ENCODE measurements at places on chromosomes 4 and X.

- DNase-seq: no peak
Observed at GRCh38 chr4:38069271-38069760, 109.1 kb downstream of the PTTG2 start.

- no peak for DNase-seq
Observed at GRCh38 chr4:7427831-7428260, 6.9 kb downstream of the PSAPL1 start.

- no peak for DNase-seq
Observed at GRCh38 chr4:33060674-33061542, 2340.7 kb downstream of the PCDH7 start.

DNA sequence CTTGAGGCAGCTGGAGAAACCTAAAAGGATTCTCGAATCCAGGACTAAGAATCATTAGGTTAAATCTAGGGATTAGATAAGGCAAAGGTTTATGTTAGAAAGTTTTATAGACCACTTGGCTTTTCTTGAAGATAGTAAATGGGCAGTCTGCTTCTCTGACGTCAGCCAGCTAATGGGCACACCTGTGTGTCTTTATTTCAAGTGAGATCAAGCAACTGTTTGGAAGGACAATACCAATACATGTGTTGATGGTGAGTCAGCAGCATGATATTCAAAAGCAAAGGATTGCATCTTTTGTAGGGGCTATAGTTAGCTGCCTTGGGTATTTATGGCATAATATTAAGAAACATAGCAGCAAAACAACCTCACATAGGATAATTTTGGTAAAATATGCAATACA is 46.5 kb upstream of the GRPR start:
- DNase-seq: no peak

- DNase-seq: no peak
Observed at GRCh38 chrX:43813898-43814297, 68.4 kb downstream of the MAOB start.

DNA sequence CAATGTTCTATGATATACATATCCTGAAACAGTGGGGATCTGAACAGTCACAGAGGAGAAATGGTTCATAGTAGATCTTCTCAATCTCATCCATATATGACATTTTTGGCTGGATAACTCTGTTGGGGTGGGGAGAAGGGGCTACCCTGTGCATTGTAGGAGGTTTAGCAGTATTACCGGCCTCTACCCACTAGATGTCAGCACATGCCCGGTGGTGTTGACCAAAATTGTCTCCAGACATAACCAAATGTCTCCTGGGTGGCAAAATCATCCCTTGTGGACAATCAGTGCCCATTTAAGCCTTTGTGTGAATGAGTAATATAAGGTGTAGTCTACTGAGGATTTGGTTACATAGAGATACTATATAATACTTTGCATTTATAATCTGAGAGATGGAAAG is 89.9 kb downstream of the PLS3 start:
- DNase-seq: no peak

- no peak for DNase-seq
Observed at GRCh38 chr4:36348403-36348938, 67.1 kb downstream of the DTHD1 start.

DNA sequence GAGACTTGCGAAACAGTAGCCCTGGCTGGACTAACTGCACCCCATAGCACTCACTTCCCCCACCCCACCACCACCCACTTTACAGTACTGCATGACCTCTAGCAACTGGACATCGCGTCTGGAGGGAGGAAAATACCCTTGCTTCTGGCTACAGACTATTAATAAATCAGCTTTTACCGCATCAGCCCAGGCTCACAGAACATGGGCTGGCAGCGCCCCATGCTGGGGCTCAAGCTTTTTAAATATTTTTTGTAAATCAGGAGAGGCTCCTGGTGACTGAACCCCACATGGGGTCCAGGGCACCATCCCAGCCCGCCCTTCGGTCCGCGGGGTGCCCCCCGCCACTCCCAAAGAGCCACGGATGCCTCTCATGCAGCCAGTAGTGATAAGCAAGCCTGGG is 2.7 kb downstream of the HS6ST2 start:
- DNase-seq: no peak

GRCh38 chr4:47526281-47526680 is 41.2 kb downstream of the ATP10D start:
- no peak for DNase-seq

GRCh38 chrX:136041254-136041812 is 56.1 kb downstream of the SLC9A6 start:
- no peak for DNase-seq

GRCh38 chr4:48739560-48740019 is 40.5 kb downstream of the FRYL start:
- no peak for DNase-seq

DNA sequence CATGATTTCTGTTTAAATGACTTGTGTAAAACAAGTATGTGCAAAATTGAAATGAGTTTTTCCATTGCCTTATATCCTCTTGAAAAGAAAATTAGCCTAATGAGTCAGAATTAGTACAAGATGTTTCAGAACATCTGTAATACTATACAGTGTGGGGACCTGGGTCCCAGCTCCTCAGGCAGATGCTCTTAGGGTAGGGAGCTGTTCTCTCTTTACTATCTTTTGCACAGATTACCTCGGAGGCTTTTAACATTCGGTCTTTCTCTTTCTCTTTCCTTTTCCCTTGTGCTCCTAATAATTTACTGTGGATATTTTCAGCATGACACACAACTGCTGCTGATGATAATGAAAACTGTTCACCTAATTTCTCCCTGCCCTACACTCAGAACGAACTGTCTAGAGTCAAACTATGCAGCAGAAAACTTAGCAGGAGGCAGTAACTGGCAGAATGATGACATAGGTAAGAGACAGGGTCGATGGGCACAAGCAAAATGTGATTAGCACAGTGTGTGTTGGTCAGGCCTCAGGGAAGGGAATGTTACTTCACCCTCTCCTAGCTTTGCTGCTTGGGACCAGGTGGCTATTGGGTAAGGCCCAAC is 455.3 kb downstream of the PDHA2 start:
- no peak for DNase-seq

GRCh38 chr4:10524196-10524833 is 67.1 kb upstream of the ZNF518B start:
- DNase-seq: no peak

DNA sequence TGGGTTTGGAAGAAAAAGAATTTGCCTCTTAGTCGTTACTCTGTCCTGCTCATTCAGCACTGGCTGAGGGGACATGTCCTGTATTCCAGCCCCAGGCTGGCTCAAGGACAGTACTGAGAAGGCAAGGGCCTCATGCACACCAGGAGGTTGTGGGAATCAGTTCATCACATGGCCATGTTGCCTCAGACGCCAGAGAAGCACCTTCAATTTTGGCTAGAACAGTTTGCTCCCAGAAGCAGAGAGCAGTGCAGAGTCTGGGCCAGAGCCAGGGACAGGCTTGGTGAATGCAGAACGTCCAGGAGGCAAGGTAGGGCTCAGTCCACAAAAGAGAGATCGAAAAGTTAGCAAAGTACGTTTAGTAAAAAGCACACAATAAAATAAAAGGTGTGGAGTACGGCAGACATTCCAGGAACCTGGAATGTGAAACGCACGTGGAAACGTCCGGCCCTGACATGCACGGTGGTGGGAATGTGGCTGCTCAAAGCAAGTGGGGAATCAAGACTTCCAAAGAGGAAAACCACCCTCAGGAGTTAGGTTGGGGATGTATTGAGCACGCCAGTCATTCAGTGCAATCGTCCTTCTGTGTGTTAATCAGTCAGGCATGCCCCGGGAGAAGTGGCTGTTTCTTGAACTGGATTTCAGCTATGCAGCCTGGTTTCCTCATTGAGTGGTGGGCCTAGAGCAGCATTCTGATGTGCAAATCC is 1.2 kb upstream of the SLC2A9 start:
- DNase-seq: no peak

GRCh38 chr4:141463678-141464077 is 172.7 kb upstream of the IL15 start:
- no peak for DNase-seq

DNA sequence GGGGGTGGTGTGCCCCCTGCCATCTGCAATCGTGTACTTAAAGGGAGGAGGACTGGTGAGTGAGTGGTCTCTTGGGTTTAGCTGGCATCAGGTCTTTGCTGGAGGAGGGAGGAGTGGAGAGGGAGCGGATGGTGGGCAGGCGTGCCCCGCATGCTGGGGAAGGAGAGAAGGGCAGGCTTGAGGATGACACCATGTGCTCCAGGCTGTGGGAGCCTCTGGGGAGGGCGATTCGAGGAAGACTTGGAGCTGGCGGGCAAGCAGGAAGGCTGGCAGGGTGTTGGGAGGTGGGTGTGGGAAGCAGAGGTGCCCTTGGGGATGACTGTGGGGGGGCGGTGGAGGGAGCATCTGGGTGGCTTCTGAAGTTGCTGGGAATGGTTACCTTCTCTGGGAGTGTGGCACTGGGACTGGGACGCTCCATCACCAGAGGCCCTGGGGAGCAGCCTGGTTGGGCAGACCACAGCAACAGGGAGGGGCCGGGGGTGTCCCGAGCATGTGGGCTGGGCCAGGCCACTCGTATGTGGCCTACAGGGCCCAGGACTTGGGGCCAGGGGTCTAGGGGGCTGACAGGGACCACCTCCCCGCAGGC is 30.8 kb upstream of the AFAP1 start:
- no peak for DNase-seq

DNA sequence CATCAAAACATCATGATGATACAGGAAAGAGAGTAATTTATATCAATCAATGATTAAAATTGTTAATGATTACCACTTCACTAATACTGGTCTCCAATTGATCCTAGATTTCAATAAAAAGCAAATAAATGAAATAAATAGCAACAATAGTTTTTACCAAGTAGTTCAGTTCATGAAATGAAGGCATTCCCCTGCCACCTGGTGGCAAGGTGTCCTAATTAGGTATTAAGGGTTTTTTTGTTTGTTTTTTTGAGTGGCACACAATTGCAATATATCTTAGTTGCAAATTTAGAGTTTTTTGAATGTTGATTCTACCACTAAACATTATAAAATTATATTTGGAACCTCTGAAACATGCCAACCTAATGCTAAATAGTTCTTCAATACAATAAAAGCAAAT is 157.4 kb upstream of the PDE5A start:
- DNase-seq: no peak

- DNase-seq: no peak
Observed at GRCh38 chrX:111047575-111047974, 48.4 kb upstream of the PAK3 start.

DNA sequence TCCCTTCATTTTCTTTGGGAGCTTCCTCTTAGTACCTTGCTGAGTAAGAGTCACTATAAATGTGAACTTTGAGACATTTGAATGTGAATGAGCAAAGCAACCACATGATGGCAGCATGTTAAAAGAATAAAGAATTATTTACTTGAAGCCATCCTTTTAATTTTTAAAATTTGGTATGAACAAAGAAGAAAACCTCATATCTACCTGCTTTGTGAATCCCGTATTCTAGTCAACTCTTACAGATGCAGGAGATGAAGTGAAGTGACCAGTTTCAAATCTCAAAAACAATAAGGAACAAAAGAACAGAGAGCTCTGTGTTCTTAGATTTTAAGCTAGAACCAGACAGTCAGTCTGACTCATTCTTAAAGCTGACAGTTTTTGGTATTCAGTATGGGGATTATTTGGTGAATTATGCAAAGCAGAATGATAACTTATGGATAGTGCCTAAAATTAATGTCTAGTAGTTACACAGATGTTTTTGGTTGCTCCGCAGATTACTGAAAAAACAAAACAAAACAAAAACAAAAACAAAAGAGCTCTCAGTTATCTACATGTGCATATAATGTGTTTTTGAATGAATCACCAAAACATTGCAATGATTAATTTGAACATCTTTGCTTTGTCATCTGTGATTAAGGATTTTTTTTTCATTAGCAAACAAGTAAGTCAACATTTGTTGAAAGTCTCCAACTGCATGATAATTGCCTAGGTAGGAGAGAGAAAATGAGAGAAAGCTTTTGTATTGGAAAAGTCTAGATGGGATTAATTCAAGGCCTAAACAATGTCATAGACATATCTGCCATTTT is 48.2 kb upstream of the H2AZ1 start:
- no peak for DNase-seq

- DNase-seq: no peak
Observed at GRCh38 chr4:138671106-138671505, 344.5 kb upstream of the NOCT start.

- no peak for DNase-seq
Observed at GRCh38 chrX:68677998-68678397, 30.5 kb downstream of the STARD8 start.

GRCh38 chr4:118749347-118749988 is 64.3 kb downstream of the METTL14 start:
- no peak for DNase-seq

GRCh38 chr4:93495346-93495745 is 333.2 kb upstream of the ATOH1 start:
- no peak for DNase-seq

DNA sequence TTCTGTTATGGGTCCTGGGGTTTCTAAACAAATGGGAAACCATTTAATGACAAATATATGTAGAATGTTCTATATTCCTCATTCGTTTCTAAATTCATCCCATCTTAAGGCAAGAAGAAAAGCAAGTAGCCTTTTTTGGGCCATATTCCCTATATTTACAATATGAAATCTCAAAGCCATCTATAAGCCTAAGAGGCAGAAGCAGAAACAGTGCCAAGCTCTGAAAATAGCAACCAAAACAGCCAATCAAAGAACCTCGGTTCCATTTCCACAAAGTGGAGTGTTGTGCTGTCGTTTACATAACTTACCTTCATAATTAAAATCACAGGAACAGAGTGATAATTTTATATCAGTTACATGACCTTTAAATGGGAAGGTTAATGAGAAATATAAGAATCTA is 330.6 kb upstream of the GATB start:
- no peak for DNase-seq

DNA sequence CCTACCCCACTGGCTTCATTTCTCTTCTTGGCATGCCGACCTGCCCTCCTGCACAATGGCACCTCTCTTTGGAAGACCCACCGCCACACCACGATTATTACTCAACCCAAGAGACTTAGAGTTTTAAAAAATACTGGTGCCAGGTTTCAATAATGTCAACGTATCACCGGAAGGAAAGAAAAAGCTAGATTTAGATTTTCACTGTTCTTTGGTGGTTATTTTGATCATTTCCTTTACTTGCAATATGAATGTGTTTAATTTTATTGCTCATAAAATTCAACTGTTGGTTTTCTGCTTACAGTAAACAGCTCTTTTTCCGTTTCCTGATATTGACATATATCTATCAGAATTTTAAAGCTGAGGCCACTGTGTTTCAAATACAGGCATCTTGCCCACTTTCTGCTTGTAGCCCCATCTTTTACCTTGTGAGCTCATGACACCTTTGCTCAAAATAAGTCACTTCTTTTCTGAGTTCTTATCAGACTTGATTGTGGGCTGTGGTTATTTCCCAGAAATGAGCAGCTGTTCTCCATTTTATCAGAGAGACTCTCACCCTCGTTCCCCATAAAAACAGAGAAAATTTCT is 439.1 kb downstream of the INPP4B start:
- no peak for DNase-seq

GRCh38 chr4:110641218-110641617 is 18.3 kb upstream of the PITX2 start:
- no peak for DNase-seq

GRCh38 chrX:17295791-17296190 is 79.2 kb upstream of the NHS start:
- no peak for DNase-seq

- no peak for DNase-seq
Observed at GRCh38 chr4:140057701-140058100, 96.3 kb downstream of the MAML3 start.

Measured in T-helper 9 cell (primary cell).